WTC11 (cell line): ENCODE measurements at places on chromosomes 6 and 20. TPM values are rescaled to one million over a fixed set of nuclear protein-coding genes. Genes with fewer than 3 reads are reported as not detected.

TREM2 gene
- 0.18 TPM in 1 of 3 replicates, not detected in the others for total RNA-seq

SLC32A1 gene
- 0.09 to 0.37 TPM (median 0.25 TPM) in 3 replicates for total RNA-seq

RIPPLY2 gene
- 0.66 to 2.2 TPM (median 2.1 TPM) in 3 replicates for total RNA-seq

BPIFA2 gene
- not detected in 3 replicates for total RNA-seq

SNRPB2 gene
- total RNA-seq = 76.0 to 88.3 TPM (median 76.5 TPM) in 3 replicates

RAB23 gene
- total RNA-seq = 11.3 to 14.8 TPM (median 14.5 TPM) in 3 replicates

ALDH5A1 gene
- total RNA-seq = 5.1 to 6.7 TPM (median 5.5 TPM) in 3 replicates

HEY2 gene
- 10.6 to 12.3 TPM (median 11.5 TPM) in 3 replicates for total RNA-seq

CRISP3 gene
- not detected in 3 replicates for total RNA-seq

ZC3H12D gene
- 0.13 to 0.21 TPM (median 0.14 TPM) in 3 replicates for total RNA-seq

TFAP2A gene
- total RNA-seq = 0.27 to 0.42 TPM (median 0.30 TPM) in 3 replicates

SUMO4 gene
- 0.55 to 1.2 TPM (median 0.73 TPM) in 3 replicates for total RNA-seq

EMILIN3 gene
- total RNA-seq = 5.5 to 6.0 TPM (median 5.8 TPM) in 3 replicates

PGC gene
- total RNA-seq = 0.55 to 0.63 TPM (median 0.62 TPM) in 3 replicates

CDKAL1 gene
- total RNA-seq = 20.6 to 21.9 TPM (median 21.6 TPM) in 3 replicates

PTCHD4 gene
- total RNA-seq = 0.69 to 1.6 TPM (median 1.0 TPM) in 3 replicates

ANGPT4 gene
- 0.20 to 0.32 TPM (median 0.25 TPM) in 3 replicates for total RNA-seq
